ENCODE measurements at places on chromosomes 3 and 15. TPM values are rescaled to one million over a fixed set of nuclear protein-coding genes. Genes with fewer than 3 reads are reported as not detected.

LARP6 gene
- 46.3 TPM for total RNA-seq

PRTG gene
- total RNA-seq = 8.9 TPM

SNX22 gene
- total RNA-seq = 1.2 TPM

A4GNT gene
- not detected for total RNA-seq

GOLGA6L9 gene
- total RNA-seq = 1.8 TPM

UACA gene
- 26.4 TPM for total RNA-seq

RETNLB gene
- not detected for total RNA-seq

CTXN2 gene
- not detected for total RNA-seq

FGF7 gene
- not detected for total RNA-seq

PXK gene
- 5.5 TPM for total RNA-seq
